ENCODE measurements at places on chromosomes 6 and 20.
A peak's percentile ranks its signal among the peaks of the same experiment; 100 is the strongest.

- DNase-seq, result no peak
Observed at GRCh38 chr6:75170691-75171560, 34.9 kb downstream of the COL12A1 start.

GRCh38 chr20:46111028-46111835 is 6.9 kb upstream of the CD40 start:
- no peak for DNase-seq

DNA sequence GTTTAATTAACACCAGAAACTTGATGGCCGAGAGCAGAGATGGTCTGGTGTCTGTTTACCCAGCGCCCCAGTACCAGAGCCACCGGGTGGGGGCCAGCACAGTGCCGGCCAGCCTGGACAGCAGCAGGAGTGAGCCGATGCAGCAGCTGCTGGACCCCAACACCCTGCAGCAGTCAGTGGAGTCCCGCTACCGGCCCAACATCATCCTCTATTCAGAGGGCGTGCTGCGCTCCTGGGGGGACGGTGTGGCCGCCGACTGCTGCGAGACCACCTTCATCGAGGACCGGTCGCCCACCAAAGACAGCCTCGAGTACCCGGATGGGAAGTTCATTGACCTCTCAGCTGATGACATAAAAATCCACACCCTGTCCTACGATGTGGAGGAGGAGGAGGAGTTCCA is 73.7 kb downstream of the SYNDIG1 start:
- DNase-seq, result no peak

GRCh38 chr6:40978687-40979289 is 60.2 kb downstream of the UNC5CL start:
- no peak for DNase-seq

DNA sequence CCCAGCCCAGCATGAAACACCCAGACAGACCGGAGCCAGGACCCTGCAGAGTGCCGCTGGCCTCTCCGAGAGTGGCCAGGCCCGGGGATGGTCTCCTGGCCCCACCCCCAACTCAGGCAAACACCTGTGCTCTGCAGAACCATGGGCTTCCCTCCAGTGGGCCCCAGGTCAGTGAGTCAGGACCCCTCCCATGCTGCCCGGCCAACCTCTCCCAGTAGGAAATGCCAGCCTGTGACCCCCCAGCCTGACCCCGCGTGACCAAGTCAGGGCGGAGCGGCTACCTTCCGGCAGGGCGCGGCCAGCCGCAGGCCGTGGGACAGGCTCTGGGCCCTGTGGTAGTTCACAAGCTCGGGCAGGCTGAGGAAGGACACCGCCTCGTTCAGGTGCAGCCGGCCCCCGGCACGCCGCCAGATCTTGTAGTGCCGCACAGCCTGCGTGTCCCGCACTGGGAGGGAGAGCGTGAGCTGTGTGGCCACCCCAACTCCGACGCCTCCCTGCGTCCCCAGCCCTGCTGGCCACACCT is 3.2 kb downstream of the PTK6 start:
- no peak for DNase-seq

DNA sequence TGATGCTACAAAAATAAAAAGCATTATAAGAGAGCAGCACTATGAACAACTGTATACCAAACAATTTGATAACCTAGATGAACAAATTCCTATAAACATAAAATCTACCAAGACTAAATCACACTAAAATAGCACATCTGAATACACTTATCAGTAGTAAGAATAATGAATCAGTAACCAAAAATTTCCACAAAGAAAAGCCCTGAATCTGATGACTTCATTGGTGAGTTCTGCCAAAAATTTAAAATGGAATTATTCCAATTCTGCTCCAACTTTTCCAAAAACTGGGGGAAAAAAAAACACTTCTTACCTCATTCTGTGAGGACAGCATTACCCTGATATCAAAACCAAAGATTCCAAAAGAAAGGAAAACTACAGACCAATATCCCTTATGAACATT is 206.2 kb downstream of the WDR27 start:
- DNase-seq, result no peak

DNA sequence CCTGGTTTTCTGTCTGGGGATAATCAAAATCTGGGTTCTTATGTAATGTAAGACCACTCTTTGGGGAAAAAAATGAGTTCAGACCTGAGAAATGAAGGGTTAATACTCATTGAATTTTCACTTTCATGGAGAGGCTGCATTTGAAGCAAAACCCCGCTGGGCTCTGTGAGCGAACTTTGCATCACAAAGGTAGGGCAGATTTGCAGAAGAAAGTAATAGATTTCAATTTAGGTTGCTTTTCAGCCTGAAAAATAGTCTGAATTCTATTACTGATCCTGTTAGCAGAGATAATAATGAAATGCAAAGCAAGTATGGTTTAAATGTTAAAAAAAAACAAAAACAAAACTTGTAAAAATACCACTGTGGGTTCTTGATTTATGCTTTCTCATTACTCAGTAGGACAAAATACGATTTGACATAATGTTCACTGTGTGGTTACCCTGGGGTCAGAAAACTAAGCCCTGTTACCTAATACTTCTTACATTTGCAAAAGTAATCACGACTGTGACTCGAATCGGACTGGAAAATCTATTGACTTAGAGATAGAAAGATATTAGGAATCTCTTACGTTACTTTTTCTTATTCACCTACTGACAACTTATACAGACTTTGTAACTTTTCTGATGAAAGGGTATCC is 72.2 kb downstream of the UST start:
- no peak for DNase-seq

- DNase-seq, result peak; percentile 72
Observed at GRCh38 chr6:144149894-144150709, at the start of gene STX11. Gene STX11, plus strand, starts transcription at chr6:144150517. Its CDS starts 36,111 bp downstream, at chr6:144186628.

GRCh38 chr6:127148511-127148910 is 30.0 kb downstream of the RSPO3 start:
- no peak for DNase-seq

- DNase-seq, result peak; percentile 91
Observed at GRCh38 chr20:50172347-50173013, 18.1 kb upstream of the CEBPB start.

DNA sequence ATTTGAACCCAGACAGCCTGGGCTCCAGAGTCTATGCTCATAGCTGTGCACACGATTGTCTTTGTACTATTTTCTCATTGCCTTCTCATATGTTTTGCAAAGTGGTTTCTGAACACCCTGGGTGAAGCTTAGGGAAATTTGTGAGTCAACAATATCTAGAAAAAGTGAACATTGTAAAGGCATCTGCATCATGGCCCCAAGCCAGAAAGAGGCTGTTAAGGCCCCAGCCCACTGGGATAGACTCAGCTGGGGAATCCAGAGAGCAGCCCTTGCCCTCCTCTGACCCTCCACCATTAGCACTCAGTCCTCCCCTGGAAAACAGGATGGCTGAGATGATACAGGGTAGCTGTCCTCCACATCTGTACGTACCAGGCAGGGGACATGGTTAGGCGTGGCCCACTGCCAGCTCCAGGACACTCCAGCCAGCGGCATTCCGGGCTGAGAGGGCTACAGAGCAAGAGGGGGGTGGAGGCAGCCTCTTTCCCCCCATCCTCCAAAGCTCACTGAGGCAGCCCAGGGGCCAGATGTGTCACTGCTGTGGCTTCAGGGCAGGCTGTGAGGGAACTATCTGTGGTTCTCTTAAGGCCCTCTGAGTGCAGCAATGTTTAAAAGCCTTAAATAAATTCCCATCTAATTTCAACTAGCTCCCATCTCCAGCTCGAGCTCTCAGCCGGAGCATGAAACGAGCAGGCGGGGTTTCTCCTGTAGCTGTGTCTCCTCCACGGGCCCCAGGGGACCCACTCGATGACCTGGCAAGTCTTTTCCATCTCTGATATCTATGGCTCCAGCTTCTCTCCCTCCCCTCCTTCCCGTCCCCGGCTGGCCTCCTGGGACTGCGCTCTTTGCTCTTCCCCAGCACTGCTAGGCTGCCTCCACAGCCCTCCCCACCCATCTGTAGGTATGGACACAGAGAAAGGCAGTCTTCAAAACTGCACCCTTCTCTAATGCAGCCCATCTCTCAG is 209.4 kb upstream of the LRFN2 start:
- peak; percentile 22 for DNase-seq

DNA sequence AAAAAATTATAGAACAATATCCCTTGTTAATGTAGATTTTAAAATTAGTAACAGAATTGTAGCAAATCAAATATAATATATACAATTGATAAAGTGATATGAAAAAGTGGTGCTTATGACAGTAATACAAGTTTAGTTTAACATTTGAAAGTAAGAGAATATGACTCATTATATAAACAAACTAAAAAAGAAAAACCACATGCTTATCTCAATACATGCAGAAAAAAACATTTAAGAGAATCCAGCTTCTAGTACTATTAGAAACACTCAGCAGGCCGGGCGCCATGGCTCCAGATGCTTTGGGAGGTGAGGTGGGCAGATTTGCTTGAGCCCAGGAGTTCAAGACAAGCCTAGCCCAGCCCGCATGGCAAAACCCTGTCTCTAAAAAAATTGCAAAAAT is 60.7 kb upstream of the LAMA2 start:
- DNase-seq, result no peak

- no peak for DNase-seq
Observed at GRCh38 chr20:10385850-10386544, 48.0 kb downstream of the MKKS start.

DNA sequence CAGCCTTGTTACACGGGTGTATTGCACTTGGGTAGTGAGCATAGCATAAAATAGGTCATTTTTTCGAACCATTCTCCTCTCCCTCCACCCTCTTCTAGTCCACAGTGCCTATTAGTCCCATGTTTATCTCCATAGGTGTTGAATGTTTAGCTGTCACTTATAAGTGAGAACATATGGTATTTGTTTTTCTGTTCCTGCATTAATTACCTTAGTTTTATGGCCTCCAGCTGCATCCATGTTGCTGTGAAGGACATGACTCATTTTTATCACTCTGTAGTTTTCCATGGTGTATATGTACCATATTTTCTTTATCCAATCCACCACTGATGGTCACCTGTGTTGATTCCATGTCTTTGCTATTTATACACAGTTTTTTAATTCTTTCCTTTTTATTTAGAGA is 889.5 kb downstream of the EYS start:
- DNase-seq, result no peak

- DNase-seq, result no peak
Observed at GRCh38 chr6:147077251-147077650, 127.0 kb upstream of the STXBP5 start.

DNA sequence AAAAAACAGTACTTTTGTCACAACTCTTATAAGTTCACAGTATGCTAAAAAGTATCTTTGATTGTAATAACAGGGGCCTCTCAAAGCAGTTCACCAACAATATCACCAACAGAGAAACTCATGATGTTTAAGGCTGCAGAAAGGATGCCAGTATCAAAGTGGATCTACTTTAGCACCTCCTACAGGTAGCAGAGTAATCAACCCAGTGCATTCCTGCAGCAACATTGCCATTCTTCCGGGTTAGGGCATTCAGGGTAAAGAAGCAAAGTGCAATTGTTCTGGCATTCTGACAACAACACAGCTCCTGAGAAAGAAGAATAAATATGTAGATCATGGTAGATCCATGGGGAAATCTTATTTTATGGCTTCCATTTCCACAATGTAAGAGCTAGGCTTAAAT is 7.6 kb upstream of the SLC17A4 start:
- DNase-seq, result no peak

DNA sequence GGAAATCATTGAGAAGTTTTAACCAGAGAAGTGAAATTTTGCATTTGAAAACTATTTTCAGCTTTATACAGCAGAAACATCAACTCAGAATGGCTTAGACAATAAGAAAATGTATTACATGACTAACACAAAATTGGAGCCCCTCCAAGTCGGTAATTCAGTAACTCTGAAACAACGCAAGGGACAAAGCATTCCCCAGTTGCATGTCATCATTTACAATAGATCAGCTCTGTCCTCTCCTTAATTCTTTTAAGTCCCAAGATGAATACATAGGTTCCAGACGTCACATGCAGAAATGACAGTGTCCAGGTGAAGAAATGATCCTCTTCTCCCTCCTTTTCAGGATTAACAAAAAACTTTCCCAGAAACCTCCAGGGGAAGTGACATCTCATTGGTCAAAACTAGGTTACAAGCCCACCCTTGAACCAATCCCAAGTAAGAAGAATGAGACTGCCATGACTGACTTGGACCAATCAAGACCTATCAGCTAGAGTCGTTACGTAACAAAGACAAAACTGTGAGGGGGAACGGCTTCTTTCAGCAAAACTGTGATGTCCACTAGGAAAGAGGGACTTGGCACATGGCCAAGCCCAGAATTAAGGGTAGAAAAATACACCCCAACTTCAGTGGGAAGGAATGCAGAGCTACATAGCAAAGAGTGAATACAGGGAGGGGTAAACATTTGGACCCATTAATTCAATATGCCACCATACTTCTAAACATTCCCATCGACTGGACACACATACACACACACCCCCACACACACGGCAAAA is 149.8 kb upstream of the PRND start:
- no peak for DNase-seq

DNA sequence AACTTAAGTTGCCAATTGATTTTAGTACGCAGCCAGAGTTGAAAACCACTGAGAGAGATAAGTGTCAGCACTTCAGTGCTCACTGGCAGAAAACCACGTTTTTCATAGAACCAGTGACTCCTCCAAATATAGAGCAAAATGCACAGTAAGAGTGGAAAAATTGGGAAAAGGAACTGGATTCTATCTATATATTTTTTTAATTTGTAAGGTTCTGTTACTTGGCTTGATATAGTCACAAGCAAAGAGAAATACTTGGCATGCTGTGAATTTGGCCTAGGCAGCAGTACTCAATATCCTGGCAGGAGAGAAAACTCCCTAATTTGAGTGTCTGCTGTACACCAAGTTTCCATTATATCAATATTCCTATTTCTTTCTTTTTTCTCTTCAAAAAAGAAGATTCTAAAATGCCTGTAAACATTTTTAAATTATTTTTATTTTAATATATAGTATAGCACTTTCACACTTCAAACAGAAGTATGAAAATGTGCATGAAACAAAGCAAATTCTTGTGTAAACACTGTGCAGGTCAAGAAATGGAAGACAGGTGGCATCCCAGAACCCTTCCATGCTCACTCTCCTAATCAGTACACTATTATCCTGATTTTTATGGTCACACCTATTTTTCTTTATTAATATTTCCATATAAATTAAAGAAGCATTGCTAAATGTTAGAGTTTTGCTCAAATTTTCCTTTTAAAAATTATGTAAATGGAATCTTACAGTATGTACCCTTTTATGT is 561.8 kb upstream of the RNF217 start:
- no peak for DNase-seq

- no peak for DNase-seq
Observed at GRCh38 chr6:164928728-164929407, 380.5 kb downstream of the C6orf118 start.

DNA sequence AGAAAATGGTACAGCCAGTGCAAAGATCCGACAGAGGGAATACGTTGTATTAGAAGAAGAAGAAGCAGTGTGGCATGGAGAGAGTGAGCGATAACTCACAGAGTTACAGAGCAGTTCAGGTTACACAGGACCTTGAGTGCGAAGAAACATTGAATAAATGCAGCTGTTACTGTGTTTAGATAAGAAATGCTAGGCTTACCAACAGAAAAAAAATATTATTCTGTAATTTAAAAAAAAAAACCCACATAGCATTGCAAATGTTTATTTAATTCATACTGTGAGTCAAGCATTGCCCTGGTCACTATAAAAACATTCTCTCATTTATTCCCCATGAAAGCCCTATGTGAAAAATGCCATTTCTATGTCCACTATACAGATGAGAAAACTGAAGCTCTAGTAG is 373.4 kb upstream of the EPHA7 start:
- DNase-seq, result no peak

All from hepatocyte (in vitro differentiated cells).